Endothelial cell of umbilical vein (primary cell): ENCODE measurements at places on chromosomes 5 and 9. TPM values are rescaled to one million over a fixed set of nuclear protein-coding genes. Genes with fewer than 3 reads are reported as not detected.
A peak's percentile ranks its signal among the peaks of the same experiment; 100 is the strongest.

ARPC5L gene
- 52.1 and 60.7 TPM in 2 replicates for polyA plus RNA-seq

RHOBTB3 gene
- polyA plus RNA-seq = 42.2 and 52.1 TPM in 2 replicates

DNA sequence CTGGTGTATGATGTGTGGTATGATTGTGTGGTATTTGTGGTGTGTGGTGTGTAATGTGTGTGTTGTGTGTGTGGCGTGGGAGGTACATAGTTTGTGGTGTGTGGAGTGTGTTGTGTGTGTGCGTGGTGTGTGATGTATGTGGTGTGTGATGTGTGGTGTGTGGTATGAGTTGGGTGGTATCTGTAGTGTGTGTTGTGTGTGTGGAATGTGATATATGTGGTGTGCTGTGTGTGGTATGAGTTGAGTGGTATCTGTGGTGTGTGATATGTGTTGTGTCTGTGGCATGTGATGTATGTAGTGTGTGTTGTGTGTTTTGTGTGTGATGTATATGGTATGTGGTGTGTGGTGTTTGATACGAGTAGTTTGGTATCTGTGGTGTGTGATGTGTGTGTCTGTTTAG, 272.5 kb upstream of the IRX1 start:
- DNase-seq = no peak

LCN9 gene
- not detected in 2 replicates for polyA plus RNA-seq

GRCh38 chr5:168779333-168779732, 200.2 kb upstream of the PANK3 start:
- DNase-seq = no peak

PCDHB15 gene
- 0.51 and 0.55 TPM in 2 replicates for polyA plus RNA-seq

- DNase-seq = no peak
Observed at GRCh38 chr9:101674165-101674564, 64.3 kb downstream of the GRIN3A start.

PIP5K1B gene
- polyA plus RNA-seq = not detected in 2 replicates

- peak; percentile 77 for DNase-seq
Observed at GRCh38 chr5:52743012-52743411, 44.7 kb upstream of the ITGA1 start.

DNA sequence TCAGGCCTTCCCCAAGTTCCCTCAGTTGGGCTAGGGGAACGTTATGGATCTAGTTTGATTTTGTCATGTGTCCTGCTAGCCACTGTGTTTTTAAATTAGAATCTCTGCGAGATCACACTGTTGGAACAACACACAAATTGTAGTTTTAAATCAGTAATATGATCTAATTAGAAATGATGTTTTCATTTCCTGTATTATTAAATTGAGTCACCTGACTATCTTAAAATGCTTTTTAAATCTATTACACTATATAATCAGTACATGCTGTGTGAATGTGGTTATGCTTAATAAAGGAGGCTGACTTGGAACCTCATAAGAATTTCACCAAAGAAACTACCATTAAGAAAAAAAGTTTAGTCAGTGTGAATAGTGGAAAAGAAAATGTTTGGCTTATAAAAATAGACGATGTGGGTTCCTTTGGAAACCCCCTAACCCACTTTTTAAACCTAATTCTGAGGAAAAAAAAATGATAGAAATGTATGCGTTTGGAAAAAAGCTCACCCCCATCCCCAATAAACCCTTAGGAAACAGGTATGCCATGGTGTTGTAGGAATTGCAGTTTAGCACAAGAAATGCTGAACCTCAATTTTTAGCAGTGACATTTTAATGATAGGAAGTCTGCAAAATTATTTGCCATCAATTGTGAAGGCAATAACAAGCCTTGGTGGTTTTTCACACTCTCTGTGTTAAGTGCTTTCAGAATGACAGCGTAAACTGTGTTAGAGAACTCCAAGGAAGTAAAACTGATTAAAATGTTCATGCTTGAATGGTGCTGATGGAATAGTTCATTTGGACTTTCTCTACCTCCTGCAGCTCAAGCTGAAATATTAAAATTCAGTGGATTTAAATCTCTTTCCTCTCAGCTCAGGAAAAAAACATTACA, 59.0 kb downstream of the TLE4 start:
- DNase-seq = no peak

- DNase-seq = no peak
Observed at GRCh38 chr9:117541181-117541580, 126.3 kb upstream of the ASTN2 start.

IRX1 gene
- not detected in 2 replicates for polyA plus RNA-seq

DNA sequence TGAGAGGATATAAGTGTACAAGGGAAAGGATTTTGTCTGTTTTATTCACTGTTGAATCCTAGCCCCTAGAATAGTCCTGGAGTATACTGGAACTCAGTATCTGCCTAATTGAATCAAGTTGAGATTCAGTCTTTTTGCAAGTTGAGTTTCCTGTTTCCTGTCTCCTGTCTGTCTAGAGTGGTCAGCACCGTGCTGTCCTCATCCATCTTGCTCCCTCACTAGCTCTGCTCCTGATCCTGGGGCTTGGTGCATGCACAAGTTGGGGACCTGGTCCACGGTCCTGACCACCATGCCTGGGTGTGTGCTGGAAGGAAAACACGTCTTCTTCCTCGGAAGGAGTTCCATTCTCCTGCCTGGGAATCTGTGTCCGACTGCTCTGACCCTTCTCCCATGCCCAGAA, 3.2 kb downstream of the IL5 start:
- DNase-seq = no peak

DNA sequence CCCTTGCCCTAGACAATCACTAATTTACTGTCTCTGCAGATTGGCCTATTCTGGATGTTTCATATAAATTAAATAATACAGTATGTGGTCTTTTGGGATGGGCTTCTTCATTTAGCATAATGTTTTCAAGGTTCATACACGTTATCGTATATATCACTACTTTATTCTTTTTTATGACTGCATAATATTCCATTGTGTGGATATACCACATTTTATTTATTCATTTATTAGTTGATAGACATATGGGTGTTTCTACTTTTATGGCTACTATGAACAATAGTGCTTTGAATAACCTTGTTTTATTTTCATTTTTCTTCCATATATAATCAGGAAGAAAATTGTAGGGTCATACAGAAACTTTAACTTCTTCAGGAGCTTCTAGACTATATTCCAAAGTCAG, 108.5 kb upstream of the PAPPA start:
- no peak for DNase-seq

SLC9A3 gene
- 0.79 and 0.88 TPM in 2 replicates for polyA plus RNA-seq

LECT2 gene
- polyA plus RNA-seq = not detected in 2 replicates

DNA sequence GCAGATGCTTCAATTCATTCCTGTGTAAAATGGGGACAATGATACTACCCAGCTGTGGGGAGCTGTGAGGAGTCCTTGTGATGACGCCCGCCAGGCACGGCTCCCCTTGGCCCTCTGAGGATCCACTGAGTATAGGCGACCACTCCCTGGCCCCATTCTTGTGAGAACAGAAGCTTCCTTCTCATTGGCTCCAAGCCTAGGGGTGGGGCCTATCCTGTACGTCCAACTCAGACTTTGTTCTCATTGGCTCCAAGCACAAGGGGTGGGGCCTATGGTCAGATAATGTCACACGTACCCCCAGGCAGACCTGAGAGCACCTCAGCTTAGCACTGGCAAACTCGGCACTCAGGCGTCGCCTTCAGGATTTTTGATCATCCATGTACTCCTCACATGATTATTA, 232.9 kb upstream of the MVB12B start:
- no peak for DNase-seq

DNA sequence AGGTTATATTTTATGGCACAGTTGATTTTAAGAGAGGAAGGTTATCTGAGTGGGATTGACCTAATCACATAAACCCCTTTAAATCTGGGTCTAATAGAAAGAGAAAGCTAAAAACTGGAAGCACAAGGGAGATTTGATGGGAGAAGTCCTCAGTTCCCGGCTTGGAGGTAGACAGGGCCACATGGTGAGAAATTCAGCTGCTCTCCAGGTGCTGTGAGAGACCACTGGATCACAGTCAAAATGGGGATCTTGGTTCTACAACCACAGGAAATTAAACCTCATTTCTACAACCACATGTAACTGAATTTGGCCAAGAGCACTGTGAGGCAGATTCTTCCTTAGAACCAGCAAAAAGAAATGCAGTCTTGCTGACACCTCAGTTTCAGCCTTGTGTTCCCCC, 2352.7 kb downstream of the MAT2B start:
- DNase-seq = no peak
